ENCODE measurements at places on chromosomes 2 and 18.

DNA sequence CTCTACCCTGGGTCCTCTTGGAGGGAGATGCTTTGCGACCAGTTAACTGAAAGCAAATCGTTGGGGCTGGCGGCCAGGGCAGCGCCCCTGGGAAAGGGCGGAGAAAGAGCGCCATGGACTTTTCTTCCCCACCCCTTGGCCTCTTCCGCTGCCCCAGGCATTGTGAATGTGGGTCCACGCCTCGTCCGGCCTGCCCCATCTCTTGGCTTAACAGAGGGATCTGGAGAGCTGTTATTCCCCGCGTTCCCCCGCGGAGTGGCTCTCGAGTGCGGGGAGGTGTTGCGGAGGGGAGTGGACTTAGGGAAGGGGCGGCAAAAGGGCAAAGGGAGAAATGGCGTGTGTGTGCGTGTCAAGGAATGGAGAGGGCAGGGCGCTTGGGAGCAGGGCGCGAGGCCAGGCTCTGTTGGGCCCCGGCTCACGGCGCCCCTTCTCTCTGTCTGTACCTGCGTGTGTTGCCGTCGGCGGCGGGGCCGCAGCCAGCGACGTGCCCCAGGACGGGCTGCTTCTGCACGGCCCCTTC, 6.6 kb downstream of the EMX1 start:
- DNase-seq: no peak

- DNase-seq: no peak
Observed at GRCh38 chr18:24630346-24630880, 170.0 kb downstream of the HRH4 start.

GRCh38 chr2:43831543-43832294, 6.9 kb downstream of the ABCG5 start:
- no peak for DNase-seq

DNA sequence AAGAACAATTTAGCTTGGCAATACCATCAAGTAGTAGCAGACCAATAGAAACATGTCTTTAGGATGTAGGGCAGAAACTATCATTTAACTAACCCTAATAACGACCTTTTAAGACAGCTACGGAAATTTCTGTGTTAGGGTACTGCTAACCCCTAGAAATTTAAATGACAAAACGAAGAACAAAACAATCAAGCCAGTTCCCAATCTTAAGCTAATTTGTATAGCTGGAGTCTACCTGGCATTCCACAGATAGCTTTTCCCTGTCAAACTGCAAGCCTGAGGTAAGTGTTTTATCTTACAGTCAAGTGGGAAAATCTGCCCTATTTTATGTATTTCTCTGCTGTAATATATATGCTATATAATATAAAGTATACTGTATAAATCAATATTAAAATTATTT, 37.6 kb upstream of the CDKL4 start:
- no peak for DNase-seq

- no peak for DNase-seq
Observed at GRCh38 chr2:240789501-240790369, 30.3 kb downstream of the KIF1A start.

DNA sequence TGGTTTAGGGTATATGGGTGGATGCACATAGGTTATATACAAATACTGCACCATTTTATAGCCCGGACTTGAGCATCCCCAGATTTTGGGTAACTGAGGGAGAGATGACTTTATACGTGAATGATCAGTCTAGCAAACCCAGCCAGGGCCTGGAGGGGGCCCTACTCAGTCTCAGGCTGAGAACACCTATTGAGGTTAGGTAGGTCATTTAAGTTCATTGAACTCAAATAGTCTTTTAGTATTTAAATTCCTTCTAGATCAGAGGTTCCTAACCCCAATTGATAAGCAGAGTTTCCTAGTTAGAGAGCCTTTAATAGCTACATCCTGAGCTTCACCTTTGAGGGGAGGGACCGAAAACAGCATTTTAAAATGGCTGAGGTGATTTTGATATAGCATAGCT, 487.0 kb downstream of the DCC start:
- no peak for DNase-seq

GRCh38 chr2:224968051-224968450, 74.2 kb downstream of the DOCK10 start:
- no peak for DNase-seq

DNA sequence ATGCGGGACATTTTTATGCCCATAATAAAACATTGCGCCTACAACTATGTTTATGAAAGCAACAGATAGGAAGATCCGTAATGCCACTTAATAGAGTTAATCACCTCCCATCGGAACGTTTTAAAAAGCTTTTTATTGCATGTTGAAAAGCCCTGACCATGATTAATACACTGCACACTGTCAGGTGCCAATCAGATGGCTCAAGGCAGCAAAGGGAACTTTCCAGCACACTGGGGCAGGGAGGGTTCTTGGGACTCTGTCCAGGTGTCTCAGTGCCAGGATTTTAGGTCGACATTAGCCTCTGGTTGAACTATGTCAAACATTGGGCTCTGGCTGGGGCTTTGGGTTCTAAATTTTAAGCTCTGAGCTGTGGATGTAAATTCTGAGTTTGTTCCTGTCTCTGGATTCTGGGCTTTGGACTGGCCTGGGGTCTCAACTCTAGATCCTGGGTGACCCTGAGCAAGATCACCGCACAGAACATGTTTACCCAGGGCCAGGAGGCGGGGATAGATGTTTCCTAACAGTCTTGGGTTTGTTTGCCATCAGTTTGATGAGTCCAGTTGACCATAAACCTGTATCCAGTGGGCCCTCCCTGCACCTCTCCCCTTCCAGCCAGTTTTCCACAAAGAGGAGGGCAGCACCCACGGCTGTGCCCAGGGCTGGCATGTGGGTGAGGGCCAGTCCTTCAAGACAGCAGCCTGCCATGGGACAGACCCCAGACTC, 262.7 kb downstream of the ATAD2B start:
- no peak for DNase-seq

GRCh38 chr18:1017227-1018058, 112.8 kb downstream of the ADCYAP1 start:
- DNase-seq: no peak

DNA sequence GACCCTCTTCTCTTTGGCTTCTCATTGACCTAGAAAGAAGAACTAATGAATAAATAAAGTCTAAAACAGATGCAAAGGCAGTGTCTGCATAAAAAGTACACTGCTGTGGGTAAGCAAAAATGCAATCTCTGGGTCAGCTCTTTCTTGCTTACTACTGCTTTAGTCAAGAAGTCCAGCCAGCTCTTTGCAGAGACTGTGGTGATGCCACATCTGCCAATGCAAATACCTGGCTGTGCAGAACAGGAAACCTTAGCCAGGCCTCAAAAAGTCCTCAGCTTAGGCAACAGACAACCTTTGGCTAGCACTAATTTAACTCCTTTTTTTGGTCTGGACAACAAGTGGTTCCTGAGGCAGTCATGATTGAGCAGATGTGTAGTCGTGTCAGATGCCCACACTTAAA, 73.6 kb upstream of the RND3 start:
- no peak for DNase-seq

- DNase-seq: no peak
Observed at GRCh38 chr18:49531678-49532153, 30.1 kb upstream of the LIPG start.

- DNase-seq: no peak
Observed at GRCh38 chr2:122105877-122106206, 350.4 kb downstream of the TSN start.

DNA sequence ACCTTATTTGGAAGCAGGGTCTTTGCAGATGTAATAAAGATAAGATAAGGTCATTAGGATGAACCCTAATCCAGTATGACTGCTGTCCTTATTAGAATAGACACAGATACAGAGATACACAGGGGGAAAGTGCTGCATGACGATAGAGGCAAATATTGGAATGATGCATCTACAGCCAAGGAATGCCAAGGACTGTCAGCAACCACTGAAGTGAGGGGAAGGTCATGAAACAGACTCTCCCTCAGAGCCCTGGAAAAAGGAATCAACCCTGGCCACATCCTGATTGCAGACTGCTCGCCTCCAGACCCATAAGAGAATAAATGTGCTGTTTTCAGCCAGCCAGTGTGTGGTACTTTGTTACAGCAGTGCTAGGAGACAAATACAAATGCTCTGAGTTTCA, 14.8 kb downstream of the TMEM237 start:
- DNase-seq: no peak

DNA sequence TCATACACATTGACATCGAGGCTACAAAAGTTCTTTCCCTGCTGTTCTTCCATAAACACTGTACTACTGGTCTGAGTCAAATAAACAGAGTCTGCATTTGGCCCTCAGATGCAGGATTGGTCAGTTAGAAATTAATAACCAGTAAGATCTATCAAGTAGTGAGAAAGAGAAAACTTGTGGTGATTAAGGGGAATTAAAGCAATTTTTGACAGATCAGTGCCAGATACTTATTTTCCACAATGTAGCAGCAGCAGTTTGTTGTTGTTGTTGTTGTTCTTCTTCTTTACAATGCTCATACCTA, 85.0 kb downstream of the IKZF2 start:
- DNase-seq: no peak

DNA sequence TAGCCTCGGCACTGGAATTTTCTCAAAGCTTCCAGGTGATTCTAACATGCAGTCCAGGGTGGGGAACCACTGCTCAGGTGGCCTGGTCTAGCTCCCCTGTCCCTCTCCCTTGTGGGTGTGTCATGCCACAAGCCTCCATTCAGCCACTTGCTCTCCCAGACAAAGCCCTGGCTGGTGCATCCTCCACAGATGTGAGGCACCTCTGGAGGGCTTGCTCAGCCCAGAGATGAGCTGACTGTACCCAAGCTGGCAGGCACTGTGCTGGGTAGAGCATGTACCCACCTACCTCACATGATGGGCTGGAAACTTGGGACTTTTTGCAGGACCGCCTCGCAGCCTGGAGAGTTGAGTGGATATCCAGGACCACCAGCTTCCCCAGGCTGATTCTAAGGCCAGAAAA, 88.1 kb downstream of the ZBTB7C start:
- no peak for DNase-seq

GRCh38 chr2:83115606-83116005, 1343.5 kb downstream of the SUCLG1 start:
- DNase-seq: no peak

GRCh38 chr2:42328148-42328833, 32.7 kb downstream of the COX7A2L start:
- DNase-seq: no peak

DNA sequence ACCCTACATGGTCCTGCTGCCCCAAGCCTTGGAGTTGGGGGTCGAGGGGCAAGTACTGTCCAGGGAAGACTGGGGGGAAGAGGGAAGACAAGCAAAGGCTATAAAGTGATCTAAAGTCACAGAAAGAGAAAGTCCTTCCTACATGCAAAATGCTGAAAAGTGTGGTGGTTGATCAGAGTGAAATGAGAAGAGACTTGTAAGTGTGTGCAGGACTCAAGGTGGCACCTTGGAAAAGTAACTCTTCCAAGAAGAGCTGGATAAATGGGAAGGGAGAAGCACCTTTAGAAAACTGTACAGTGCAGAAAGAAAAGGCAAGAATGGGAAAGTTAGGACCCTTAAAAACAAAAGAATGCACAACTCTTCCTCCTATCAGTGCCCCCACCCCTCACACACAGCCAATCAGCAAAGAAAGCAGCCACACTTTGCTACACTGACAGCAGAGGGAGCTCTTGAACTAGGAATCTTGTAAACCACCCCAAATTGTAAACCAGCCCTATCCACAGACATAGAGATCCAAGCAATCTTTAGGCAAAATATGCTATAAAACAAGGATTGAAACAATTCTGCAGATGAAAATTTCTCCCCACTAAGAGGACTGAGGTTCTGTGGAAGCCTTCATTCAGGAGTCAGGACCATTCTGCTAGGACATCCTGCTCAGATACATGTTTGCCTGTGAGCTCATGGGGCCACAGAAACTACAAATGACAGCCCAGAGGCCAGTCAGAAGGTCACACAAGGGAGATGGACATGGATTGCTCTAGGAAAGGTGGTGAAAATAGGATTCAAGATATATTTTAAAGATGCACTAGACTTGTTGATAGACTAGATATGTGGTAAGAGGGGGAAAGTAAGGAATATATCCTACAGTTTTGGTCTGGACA, 146.4 kb downstream of the FTCDNL1 start:
- DNase-seq: no peak

- DNase-seq: no peak
Observed at GRCh38 chr2:190656301-190656700, 7.4 kb downstream of the NAB1 start.

DNA sequence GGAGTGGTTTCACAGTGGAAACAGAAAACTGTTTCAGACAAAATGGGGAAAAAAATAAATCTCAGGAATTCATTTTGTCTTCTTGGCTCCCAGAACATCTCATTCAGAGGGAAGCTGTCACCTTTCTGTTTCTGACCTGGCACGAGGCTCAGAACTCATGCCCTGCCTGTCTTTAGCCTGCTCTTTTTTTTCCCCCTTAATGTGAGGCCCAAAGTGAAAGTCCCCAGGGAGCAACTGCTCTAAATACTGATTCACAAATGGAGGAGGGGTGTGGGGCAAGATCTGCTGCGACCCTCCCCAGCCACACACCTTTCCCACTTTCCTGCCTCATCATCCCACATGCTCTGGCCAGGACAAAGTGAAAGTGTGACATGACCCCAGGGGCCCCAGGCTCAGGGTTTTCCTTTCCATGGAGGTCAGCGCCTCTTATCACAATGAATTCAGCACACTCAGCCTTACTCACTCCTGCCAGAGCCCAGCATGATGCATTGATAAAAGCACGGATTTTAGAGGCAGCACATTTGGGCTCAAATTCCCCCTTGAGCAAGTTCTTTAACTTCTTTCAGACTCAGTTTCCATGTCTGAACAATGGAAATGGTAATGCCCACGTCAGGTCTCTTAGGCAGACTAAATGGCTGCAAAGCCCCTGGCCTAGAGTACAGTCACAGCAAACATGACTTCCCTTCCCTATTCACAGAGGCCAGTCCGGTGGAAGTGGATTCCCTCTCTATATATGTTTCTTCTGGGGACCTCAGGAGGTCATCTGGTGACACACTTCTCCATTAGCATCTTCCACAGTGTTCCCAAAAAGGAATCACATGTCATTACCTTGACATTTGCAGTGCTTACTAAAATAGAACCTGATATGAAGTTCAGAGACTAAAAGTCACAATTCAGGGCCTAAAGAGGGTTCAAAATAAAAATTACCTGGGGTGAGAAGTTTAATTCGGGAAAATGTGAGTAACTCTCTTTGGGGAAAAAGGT, 55.3 kb upstream of the TMEM163 start:
- no peak for DNase-seq

DNA sequence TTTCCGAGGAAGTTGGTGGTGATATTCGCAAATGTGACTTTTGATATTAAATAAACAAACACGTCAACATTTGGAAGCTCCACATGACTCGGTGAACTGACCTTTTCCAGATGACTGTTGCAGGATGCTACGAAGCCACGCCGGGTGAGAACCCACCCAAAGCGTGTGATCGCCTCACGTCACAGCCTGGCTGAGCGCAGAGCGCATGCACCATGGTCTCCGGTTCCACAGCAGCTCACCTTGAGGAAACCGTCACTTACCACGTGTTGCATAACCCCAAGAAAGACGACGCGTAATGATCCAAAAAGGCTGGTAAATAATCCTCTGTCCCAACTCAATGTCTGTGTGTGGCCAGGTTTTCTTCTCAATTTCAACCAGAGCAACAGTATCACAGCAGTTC, 64.5 kb upstream of the CTDP1 start:
- DNase-seq: no peak

DNA sequence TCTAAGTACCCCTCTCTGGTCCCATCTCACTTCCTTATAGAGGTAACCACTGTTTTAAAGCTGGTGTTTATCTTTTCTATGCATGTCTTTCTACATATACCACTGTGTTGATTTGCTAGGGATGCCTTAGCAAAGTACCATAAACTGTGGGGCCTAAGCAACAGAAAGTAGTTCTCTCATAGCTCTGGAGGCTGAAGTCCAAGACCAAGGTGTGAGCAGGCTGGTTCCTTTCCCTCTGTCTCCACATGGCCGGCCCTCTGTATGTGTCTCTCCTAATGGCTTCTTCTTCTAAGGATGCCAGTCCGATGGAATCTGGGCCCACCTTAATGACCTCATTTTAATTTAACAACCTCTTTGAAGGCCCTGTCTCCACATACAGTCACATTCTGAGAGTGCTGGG, 40.8 kb upstream of the ROCK2 start:
- DNase-seq: no peak

All from NCI-H2029 (cell line).